ENCODE measurements at places on chromosomes 13 and 19.

- DNase-seq, result no peak
Measured at GRCh38 chr19:5971714-5972354, 6.1 kb downstream of the RANBP3 start.

DNA sequence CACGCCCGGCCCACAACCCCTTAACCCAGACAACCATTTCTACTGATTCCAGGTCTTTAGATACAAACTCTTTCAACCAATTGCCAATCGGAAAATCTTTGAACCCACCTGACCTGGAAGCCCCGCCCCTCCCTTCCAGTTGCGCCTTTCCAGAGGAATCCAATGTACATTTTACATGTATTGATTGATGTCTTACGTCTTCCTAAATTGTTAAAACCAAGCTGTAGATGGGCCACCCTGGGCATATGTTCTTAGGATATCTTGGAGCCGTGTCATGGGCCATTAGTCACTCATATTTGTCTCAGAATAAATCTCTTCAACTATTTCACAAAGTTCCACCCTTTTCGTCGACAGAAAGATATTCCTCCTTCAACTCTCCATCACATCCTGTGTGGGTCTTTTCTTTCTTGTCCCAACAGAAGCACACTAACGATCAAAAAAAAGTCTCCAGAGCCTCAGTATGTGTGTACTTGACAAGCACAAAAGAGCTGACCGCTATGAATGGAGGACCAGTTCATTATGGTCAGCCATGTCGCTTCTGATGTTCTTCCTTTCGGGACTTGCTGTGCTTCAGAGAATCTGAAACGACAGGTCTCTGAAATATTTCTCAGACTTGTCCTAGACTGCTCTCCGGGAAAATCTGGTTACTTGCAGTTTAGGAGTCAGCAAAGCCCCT, 601 bp upstream of the ZNF749 start:
- no peak for DNase-seq

DNA sequence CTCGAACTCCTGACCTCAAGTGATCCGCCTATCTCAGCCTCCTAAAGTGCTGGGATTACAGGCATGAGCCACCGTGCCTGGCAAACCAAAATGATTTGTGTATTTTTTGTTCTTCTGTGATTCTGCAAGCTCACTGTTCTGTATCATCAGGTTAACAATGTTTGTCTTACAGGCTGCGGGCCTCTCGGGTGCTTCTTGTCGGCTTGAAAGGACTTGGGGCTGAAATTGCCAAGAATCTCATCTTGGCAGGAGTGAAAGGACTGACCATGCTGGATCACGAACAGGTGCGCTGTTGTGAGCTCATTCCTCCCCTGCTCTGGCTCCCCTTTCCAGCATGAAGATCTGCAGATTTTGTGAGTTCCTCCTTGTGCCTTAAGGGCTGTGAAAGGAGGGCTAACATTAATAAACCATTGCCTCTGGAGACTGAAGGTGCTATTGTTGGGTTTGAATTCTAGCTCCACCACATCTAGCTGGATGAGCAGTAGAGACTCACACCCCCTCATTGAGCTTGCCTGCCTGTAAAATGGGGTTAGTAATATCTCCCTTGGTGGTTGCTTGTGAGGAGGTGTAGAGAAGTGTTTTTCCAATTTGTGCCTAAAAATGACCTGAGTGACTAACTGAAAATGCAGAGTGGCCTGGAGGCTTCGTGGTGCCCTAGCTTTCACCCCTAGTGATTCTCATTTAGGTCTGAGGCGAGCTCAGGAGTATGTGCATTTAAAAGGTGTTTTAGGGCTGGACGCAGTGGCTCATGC, 12.9 kb downstream of the SAE1 start:
- no peak for DNase-seq

GRCh38 chr19:16454351-16454918, 17.3 kb downstream of the EPS15L1 start:
- DNase-seq, result no peak

GRCh38 chr13:21730186-21730880, 59.5 kb downstream of the FGF9 start:
- DNase-seq, result no peak

DNA sequence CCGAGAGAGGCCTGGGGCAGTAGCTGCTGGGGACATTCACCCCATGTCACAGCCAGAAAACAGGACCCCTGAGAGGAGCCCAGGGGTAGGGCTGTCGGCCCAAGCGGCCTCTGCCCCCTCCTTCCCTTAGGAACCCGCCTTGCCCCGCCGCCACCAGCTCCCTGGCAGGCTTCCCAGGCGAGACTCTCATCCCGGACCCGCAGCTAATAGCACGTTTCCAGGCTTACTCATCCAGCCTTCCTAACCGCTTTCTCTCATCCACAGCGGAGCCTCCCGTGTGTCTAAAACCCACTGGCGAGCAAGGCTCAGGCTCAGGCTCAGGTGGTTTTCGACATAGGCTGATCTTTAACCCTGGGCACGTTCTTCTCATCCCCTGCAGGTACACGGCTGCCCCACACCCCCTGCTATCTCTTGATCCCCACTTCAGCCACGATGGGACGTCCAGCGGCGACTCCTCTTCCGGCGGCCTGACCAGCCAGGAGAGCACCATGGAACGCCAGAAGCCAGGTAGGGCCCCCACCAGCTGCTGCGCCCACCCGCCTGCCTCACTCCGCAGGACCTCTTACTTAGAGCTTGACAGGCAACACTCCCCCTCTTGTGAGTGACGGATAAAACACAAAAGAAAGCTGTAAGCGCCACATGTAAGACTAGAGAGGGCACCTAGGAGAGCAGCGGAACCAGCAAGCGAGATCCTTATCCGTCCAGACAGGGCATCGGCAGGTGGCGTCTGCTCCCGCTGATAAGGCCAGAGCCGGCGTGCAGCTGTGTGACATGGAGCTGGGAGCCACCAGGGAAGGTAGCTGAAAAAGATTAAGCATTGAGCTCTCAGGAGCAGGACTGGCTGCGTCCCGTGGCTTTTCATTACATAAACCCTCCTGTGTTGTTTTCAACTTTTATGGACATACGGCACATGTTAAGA, 71.3 kb downstream of the DPF1 start:
- no peak for DNase-seq

DNA sequence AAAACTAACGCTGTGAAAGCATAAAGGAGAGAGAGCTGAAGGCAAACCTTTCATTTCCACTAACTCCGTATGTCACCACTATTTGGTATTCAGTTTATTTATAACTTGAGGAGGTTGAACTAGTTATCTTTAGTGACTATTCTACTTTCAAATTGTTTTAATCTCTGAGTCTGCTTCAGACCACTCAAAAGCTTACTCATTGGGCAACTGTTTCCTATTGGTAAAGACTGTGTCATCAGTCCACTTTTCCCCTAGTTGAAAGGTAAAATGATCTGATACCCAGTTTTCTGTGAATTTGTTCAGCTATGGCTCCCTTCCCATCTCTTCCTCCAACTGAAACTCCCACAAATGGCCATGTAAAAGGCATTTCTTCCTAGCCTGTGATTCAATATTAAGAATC, 39.1 kb downstream of the TEX26 start:
- DNase-seq, result no peak

- no peak for DNase-seq
Measured at GRCh38 chr19:55472463-55472862, 4.0 kb upstream of the ZNF628 start.

GRCh38 chr13:87235621-87236020, 435.6 kb upstream of the SLITRK5 start:
- DNase-seq, result no peak

DNA sequence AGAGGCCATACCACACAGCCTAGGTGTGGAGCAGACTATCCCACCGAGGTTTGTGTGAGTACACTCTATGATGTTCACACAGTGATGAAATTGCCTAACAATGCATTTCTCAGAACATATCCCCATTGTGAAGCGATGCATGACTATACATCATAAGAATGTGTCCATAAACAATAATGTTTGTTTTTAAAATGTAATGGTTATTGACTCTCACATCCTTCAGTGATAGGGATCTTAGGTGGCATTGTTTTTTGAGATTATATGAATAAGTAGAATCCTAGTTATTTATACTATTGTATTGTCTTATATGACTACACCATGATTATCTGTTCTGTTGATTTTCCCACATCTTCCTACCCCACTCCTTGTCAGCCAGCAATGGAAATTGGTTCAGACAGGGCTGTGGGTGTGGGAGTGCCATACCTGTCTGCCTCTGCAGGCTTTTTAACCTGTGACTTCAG, 13.6 kb downstream of the CCNA1 start:
- DNase-seq, result no peak

- DNase-seq, result no peak
Measured at GRCh38 chr13:106302011-106302410, 233.5 kb downstream of the EFNB2 start.

DNA sequence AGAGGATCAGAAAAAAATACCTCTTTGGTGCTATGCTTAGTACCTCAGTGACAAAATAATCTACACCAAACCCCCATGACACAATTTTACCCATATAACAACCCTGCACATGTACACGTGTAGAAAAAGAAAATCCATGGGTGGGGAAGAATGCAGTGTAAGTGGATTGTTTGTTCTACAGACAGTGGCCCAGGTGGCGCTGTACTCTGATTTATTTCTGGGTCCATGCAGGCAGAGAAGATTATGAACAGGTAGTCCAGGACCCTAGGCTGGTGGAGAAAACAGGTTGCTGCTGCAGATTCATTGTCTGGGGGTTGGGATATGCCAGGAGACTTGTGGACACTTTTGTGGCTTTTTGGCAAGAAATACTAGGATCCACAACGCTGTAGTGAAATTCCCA, 9.1 kb downstream of the ZNF100 start:
- no peak for DNase-seq
